ENCODE measurements at places on chromosomes 6 and 20.

DNA sequence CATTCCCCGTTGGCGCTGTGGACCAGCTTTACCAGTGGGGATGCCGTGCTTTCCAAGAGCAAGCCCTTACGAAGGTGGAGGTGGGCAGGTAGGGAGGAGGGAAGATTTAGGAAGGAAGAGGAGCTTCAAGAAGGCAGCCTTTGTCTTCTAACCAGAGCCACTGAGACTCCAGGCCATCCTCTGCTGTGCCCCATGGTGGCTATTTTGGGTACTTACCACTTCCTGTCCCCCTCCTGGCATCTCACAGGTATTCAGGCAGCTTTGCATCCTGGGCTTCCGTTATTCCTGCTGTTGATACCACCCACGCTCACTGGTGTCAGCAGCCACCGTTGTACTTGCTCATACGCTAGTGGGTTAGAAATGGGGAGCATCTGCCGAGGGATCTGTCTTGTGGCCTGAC is 22.9 kb downstream of the ERMARD start:
- no peak for DNase-seq

GRCh38 chr6:40054602-40055001 is 120.3 kb upstream of the MOCS1 start:
- DNase-seq: no peak

GRCh38 chr20:25464501-25465242 is 57.2 kb downstream of the GINS1 start:
- DNase-seq: no peak

GRCh38 chr20:63896264-63897105 is 1.6 kb downstream of the DNAJC5 start:
- DNase-seq: no peak

GRCh38 chr20:62587757-62588402 is 54.4 kb upstream of the SLCO4A1 start:
- no peak for DNase-seq

GRCh38 chr20:22700367-22700766 is 116.0 kb upstream of the FOXA2 start:
- DNase-seq: no peak

DNA sequence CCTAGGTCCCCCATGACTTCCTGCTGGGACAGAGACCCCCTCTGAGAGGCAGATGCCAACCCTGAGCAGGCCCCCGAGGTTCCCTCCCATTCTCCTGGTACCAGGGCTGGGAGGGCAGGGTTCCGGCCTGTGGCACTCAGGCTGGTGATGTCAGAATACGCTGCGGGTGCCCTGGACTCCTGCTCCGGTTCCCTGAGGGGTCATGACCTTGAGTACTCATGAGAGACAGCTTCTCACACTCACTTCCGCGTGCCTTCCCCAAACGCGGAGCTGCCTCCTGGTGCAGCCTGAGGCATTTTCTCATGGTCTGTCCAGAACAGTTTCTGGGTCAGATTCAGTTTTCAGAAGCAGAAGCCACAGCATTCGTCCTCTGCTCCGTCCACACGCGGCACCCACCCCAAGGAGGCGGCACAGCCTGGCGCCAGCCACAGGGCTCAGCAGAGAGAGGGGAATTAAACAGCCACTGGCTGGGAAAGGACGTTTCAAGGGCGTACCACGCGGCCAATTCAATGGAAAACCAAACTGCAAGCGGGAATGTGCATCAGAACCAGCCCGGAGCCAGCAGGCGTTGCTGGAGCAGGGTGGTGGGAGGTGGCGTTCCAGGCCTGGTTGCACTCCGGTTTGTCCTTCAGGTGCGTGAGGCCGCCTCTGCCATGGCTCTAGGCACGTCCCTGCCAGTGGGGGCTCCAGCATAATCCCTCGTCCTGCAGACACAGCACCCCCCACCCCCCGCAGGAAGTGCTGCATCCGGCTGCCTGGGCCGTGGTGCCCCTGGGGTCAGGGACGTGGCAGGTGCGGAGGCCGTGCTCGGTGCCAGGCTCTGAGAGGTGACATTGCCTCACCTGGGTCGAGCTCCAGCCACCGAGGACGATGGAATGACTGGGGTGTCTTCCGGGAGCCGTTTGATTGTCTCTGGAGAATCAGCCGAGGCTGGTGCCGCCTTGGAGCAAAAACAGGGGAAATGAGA is 58.3 kb upstream of the BHLHE23 start:
- no peak for DNase-seq

All from activated effector memory CD4-positive, alpha-beta T cell treated with Interleukin-2 at 50 U/mL for 16 hours (primary cell).